ENCODE measurements at places on chromosomes 6 and 20.

DNA sequence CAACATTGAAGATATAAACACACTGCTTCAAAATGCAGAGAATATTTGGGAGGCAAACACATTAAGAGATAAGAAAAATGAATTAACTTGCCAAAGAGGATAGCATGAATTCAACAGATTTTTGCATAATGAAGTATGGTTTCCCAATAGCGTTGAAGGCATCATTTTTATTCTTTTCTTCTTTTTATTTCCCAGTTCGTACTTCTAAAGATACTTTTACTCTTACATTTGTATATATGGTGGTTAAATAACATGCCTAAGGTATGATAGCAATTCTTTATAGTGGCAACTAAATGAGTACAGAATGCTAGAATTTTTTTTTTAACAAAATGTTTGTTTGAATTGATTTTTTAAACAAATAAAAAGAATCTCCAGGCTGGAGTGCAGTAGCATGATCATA lies 473.4 kb upstream of the MARCKS start:
- DNase-seq = peak; percentile 28

GRCh38 chr20:34710568-34710839 lies 6.4 kb downstream of the TP53INP2 start:
- DNase-seq = no peak

DNA sequence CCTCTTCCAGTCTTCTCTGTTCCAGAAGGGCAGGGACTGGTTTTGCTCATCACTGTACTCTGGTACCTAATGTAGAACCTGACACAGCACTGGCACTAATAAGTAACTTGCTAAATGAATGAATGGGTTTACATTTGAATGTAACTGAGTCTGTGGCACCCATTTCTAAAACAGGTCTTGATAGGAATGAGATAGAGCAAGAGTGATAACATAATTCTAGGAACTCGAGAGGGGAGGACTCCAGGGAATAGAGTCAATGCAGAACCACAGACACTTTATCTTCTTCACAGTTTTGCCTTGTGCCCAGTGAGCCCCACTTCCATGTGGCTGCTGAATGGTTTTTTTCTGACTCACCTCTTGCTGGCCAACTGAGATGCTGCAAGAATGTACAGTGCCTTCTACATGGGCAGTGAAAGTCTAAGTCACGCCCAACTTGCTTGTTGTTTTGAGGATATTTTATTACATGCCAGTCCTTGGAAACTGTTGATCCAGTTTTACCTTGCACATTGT lies 61.1 kb downstream of the TBC1D7 start:
- peak; percentile 36 for DNase-seq

GRCh38 chr6:56279331-56280080 lies 32.1 kb upstream of the COL21A1 start:
- peak; percentile 34 for DNase-seq

DNA sequence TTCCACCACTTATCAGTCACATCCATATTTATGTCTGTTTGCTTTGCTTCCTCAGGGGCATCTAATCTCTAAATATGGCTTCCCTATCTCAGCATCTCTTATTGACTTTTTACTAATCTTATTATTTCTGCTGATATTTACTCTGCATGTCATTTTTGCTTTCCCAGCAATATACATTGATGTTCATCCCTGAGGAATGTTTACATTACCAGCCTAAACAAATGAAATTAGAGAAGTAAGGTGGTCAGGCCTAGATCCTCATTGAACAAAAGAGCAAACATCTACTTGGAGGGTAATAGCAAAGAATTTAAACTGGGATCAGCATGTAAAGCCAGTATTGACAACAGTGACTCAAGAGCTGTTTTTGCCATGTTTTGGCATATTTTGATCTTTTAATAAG lies 546.4 kb downstream of the MMUT start:
- DNase-seq = no peak

- no peak for DNase-seq
Observed at GRCh38 chr6:81130969-81131368, 621.5 kb downstream of the TENT5A start.

DNA sequence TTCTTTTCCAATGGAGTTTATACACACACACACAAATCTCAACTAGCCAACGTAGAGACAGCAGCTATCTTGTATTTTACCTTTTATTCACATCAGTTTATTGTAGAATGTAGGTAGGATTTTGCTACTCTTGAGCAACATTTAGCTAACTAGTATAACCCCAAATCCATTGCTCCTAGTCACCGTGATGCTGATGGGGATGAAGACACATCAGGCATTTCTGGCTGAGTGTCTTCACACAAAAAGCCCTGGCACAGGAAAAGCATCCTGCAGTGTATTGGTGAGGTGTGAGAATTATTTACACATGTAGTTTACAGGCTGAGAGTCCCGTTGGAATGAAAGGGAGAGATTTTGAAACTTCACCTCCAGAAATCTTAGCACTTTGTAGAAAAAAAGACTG lies 65.9 kb upstream of the FBXL4 start:
- peak; percentile 45 for DNase-seq

DNA sequence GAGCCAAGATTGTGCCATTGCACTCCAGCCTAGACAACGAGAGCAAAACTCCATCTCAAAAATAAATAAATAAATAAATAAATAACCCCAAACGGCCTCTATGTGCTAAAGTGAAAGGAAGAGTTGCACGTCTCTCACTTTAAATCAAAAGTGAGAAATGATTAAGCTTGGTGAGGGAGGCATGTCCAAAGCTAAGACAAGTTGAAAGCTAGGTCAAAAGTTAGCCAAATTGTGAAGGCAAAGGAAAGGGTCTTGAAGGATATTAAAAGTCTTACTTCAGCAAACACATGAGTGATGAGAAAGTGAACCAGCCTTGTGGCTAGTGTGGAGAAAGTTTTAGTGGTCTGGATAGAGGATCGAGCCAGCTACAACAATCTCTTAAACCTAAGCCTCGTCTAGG lies 14.3 kb downstream of the ZBP1 start:
- DNase-seq = no peak

DNA sequence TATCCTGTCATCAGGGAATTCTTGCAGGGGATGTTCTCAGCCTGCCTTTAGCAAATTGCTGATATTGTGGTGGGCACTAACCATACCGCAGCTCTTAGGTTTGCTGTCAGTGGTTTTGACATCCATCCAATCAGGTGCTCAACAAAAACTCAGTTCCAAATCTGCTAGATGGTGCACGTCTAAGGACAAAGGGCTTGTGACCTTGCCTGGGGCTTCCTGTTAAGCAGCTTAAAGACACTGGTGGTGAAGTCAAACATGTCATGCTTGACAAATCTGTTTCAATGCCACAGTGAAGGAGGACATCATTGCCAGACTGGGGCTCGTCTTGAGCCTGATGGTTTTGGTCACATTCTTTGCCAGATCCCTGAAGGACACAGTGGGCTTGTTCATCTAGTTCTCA lies 179.8 kb upstream of the NOX3 start:
- no peak for DNase-seq

DNA sequence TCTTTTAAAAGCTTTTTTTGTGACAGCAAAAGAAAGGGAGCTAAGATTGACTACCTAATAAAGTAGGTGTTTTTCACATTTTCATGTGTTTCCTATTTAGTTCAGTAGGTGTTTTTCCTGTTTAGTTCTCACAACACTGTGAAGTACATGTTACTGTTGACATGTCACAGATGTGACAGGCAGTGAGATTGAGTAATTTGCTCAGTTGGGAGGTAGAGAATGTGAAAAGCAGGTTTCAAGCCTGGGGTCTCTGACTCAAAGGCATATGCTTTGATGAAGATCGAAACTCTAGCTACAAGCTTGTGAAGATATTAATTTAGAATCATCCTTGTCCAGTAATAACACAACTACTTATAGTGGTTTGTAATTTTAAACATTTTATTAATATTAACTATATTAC lies 43.1 kb downstream of the SLX4IP start:
- DNase-seq = no peak

DNA sequence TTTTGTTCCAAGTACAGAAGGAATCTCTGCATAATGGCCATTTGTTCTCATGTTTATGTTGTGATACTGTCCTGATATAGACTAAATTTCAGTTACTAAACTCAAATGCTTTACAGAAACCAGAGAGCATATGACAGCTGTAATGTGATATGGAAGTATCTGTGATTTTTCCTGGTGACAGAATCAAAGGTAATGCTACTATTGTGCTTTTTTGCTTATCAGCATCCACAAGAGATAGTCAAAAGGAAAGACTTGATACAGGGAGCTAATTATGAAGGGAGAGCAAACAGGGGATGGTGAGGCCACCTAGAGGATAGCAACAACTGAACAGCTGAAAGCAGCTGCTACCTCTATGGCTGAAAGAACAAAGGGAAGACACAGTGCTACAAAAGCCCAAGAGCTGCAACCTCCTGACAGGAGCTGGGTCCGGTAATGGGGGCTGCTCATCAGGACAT lies 181.4 kb downstream of the PHF3 start:
- DNase-seq = peak; percentile 43

DNA sequence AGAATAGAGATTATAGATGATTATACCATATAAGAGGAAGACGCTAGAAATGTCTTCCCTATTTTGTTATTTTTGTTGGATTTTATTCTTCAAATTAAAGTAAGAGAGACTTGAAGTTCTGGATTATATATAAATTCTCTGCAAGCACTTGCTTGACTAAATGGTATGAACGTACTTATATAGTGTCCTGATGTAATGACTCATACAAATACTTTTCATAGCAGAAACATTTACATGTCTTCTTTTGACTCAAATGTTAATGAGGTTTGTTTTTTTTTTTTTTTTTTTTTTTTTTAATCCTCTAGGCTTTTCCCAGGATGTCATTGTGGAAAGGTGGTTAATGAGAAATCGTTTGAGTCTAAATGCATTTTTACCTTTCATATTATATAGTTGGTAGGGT lies 55.0 kb downstream of the PDE7B start:
- peak; percentile 84 for DNase-seq

GRCh38 chr6:130843575-130844320 lies 16.5 kb downstream of the SMLR1 start:
- peak; percentile 65 for DNase-seq

GRCh38 chr20:50191065-50191543 lies 474 bp downstream of the CEBPB start:
- DNase-seq = peak; percentile 66

- no peak for DNase-seq
Observed at GRCh38 chr20:2618815-2619214, 33.6 kb upstream of the NOP56 start.

GRCh38 chr6:161869491-161869890 lies 595.6 kb upstream of the AGPAT4 start:
- no peak for DNase-seq

DNA sequence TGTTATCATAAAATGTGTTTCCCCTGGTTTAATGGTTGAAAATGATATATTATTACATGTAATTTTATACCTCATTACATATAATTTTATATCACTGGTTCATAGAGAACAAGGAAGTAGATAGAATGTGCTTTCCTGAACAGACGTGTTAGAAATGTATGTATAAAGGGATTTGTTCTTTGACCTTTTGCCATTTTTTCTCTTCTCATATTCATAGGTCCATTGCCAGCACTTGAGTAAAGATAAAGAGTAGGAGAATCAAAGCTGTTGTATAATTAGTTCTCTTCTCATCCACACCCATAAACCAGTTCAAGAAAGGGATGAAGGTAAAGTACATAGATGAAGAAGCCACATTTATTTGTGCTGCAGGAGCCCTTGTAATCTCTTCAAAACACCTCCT lies 46.7 kb downstream of the RNF217 start:
- DNase-seq = no peak

- DNase-seq = no peak
Observed at GRCh38 chr6:110482774-110483400, 6.5 kb upstream of the SLC22A16 start.

- no peak for DNase-seq
Observed at GRCh38 chr6:147991961-147992360, 350.7 kb upstream of the SASH1 start.

DNA sequence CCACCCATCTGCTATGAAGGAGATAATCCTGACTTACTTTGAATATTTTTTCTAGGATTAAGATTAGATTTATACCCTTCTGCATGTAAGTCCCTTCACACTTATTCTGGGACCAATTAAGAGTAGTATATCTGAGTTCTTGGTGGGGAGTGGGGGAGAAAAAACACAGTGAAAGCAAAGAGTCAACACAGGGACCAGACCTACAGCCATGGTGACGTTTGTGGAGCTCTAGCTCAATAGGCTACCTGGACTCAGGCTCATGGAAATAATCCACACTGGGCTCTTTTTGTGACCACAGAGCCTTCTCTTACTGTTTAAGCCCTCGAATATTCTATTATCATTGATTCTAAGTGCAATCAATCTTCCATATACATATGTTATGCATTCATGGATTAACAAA lies 491.4 kb downstream of the LMBRD1 start:
- no peak for DNase-seq

DNA sequence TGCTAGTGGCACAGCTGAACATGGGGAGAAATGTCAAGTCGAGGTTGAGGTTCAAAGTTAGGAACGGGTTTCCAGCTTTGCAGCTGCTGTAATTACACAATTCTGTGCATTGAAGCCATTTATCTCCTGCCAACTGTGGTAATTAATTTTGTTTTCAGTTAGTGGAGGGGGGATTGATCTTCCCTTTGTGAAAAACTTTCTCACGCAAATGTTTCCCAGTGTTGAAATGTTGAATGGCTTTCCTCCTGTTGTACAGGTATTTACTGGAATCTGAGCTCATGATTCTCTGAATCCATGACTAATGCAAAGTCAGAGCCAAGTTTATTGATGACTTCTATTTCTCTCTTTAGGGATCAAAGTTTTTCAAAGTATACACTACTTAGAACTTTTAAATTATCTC lies 198.4 kb upstream of the SLC35B3 start:
- DNase-seq = no peak

- no peak for DNase-seq
Observed at GRCh38 chr20:33838035-33838864, 27.1 kb downstream of the CHMP4B start.

DNA sequence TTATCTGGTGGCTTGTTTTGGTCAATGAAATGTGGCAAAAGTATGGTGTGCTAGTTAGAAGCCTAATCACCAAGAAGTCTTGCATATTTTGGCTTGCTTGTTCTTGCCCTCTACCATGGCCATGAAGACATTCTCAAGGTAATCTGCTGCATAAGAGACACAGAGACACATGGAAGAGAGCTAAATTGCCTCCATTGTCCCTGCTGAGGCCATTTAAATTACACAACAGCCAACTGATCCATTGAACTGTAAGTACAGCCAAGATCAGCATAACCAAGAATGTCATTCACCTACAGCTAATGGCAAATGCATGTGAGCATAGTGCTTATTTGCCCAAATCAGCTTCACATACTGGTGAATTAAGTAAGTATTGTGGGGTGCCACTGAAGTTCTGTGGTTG lies 603.8 kb downstream of the FRK start:
- no peak for DNase-seq

DNA sequence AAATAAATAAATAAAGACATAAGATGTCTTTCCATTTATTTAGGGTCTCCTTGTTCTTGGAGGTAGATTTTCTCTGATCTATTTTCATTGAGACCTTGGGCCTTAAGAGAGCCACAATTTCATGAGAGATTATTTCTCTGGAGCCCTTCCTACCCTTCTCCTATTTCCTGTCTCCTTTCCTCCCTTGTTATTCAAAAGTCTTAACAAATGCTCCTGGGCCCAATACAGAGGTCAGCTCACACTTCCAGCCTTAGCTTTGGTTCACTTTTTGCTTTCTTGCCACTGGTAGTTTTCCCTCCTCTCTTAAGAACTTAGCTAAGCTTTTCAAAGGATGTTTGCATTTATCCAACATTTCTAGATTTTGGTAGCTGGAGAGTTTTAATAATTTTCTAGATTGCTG lies 44.0 kb downstream of the PTPRA start:
- DNase-seq = no peak
